LoVo (cell line): ENCODE measurements at places on chromosomes 3 and 15.
A peak's percentile ranks its signal among the peaks of the same experiment; 100 is the strongest.

DNA sequence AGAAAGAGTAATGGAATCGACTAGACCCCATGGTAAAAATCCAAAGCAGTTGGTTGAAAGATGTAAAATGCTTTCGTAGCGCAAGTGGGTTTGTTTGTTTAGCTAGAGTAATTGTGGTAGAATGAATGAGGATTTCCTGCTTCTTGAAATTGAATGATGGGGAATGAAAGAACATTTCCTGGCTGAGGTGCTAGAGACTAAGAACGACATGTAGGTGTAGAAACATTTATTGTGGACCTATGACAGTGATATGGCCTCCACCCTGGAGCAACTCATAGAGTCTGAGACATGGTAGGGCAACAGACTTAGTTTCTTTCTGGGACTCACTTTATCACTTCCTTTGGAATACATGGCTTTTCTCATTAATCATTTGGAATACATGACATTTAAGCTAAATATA is 467.6 kb upstream of the CFAP20DC start:
- DNase-seq, result no peak

GRCh38 chr15:60580073-60580472 is 101.1 kb upstream of the ICE2 start:
- DNase-seq, result no peak

DNA sequence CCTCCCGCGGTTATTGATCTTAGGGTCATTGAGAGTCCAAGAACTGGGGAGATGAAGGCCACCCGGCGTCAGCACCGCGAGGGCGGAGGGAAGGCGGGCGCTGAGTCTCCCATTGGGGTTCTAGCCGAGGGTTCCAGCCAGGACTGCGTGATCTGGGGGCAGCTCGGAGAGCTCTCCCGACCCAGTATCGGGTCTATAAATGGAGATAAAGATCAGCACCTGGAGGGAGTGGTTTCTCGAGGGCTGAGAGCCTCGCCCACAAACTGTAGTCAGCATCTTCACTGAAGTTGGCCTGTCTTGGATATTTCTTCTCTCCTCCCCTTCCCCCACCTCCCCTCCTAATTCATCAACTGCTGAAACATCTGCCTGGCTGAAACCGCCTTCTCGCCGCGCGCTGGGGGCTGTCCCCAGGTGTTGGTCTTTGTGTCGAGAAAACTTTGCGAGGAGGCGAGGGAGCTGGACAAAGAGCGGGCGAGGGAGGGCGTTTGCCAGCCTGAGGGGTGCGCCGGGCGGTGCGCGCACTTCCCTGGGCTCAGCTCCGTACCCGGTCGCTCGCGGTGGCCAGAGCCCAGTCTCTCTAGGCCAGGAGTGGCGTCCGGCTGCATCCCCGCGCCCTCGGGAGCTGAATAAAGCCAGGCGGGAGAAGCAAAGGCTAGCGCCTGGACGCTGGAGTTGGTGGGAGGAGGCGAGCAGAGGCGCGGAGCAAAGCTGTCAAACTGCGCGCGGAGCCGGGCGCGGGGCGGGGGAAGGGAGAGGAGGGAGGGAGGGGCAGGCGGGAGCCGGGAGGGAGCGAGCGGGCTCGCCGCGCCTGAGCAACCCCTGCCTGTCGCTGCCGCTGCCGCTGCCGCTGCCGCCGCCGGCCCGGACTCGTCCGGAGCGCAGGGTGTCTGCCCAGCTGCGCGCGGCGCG is at the start of gene ST8SIA2:
Gene ST8SIA2, plus strand, starts transcription at position 811 of the 909 bp plus-strand sequence. CDS start 184 bp downstream, outside the sequence.
- DNase-seq, result no peak

GRCh38 chr3:70053293-70053692 is 53.8 kb downstream of the SAMMSON start:
- DNase-seq, result no peak

GRCh38 chr3:71723452-71724170 is 1.6 kb downstream of the EIF4E3 start:
- no peak for DNase-seq

DNA sequence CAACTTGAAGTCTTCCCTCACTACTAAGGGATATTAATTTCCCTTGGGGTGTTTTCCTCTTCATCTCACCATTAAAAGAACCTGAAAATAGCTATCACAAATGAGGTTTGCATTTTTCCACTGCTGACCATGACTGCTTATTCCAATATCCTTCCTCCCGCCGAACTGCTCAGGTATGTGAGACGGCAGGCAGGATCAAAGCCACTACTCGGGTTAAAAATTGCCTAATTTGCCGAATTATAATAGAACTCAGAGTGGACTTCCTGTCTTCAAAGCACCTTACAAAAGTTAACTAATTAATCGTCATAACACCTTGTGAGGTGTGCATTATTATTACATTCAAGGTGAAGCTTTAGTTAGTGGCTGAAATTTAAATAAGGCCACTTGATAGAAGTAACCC is 655.2 kb upstream of the ADAMTS9 start:
- no peak for DNase-seq

DNA sequence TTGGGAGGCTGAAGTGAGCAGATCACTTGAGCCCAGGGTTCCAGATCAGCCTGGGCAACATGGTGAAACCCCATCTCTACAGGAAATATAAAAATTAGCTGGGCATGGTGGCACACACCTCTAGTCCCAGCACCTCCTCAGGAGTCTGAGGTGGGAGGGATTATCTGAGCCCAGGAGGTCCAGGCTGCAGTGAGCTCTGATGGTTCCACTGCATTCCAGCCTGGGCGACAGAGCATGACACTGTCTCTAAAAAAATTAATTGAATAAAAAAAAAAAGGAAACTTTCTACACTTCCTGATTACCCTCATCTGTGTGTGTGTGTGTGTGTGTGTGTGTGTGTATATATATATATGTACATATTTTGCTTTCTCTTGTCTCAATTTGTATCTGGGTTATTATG is 31.4 kb downstream of the DIPK2A start:
- DNase-seq, result no peak

DNA sequence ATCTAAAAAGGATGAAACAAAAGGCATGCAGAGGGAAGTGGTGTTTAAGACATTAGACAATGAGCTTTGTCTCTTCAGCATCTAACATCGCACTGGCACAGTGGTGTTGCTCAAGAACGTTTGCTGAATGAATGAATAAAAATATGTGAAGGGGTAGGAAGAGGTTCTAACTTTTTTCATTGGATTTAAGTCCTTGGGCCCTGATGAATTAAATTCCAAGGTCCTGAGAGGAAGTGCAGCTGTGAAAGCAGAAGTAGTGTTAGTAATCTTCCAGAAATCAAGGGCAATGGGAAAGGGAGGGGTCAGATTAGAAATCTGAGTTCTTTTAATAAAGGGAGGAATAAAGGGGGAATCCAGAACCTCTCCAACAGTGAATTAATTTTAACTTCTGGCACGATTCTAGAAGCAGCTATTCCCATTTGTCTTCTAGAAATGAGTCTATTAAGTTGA is 29.6 kb downstream of the TLNRD1 start:
- DNase-seq, result no peak

DNA sequence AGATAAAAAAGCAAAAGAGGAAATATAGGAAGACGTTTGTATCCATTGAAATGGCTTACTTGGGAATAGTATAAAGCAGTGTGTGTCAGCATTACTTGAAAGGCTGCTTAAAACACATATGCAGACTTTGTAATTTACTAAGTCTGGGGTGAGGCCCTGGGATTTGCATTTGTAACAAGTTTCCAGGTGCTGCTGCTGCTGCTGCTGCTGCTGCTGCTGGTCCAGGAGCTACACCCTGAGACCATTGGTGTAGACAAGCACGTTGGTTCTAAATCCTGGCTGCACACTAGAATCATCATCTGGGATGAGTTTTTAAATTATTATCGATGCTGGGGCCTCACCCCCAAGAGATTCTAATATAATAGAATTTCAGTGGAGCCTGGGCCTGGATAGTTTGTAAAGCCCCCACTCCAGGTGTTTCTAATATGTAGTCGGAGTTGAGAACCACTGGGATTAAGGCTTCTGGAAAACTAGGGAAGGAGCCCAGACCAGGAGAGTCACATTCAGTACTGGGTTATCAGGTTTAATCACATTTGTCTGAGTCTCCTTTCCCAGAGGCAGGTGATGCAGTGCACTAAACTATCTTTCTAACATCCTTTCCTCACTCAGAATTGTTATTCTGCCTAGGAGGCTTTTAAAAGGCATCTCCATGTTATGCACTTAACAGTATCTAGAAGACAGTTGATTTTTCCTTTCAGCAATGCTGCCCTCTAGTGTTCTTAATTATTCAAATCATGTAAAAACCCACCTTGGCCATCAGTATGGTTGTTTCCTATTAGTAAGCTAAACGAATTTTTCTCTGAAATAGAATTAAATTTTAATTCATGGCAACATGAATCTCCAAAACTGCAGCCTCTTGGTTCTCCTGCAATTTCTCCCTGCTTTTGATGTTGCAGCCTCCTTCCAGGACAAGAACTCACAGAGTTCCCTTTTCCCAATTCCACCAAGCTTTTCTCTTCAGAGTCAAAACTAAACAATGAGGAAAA is 45.4 kb downstream of the SSR3 start:
- DNase-seq, result peak; percentile 52

- no peak for DNase-seq
Observed at GRCh38 chr3:148792516-148792915, 35.1 kb upstream of the CPB1 start.

DNA sequence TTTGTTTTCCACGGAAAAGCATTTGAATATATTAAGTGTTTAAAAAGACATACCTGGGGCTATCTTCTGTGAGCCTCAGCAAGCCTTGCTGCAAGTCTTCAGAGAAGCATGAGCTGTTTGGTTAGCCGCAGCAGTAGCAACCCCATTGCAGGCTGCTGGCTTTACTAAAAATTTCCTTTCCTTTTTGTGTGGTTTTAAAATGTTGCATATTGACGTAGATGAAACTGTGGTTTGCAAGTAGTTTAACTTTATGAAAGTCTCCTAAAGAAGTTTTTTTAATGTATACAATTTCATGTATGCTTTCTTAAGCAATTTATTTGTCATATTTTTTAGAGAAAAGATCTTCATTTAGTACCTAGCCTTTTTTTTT is at the start of gene GPR171:
Gene GPR171, minus strand, starts transcription at position 166 of the 370 bp plus-strand sequence. CDS start 3,830 bp downstream, outside the sequence.
- DNase-seq, result no peak

- DNase-seq, result no peak
Observed at GRCh38 chr3:79467721-79468120, 300.1 kb downstream of the ROBO1 start.

DNA sequence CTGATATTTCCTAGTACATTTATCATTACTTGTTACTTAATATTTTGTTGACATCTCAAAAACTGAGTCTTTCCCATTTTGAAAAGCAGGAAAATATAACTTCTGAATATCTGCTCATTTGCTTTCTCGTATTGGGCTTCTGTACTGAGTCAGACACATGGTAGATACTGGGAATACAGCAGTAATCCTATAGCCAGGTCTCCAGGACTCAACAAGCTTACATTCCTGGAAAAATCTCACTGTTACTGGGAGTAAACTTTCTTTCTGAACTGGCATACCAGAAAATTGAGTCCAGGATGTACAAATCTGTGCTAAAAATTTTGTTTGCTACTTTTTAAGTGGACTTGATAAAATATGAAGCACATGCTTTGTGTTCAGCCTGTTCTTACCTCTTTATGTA is 240.4 kb downstream of the RBMS3 start:
- no peak for DNase-seq

GRCh38 chr3:145144361-145144760 is 1016.6 kb downstream of the PLOD2 start:
- no peak for DNase-seq

DNA sequence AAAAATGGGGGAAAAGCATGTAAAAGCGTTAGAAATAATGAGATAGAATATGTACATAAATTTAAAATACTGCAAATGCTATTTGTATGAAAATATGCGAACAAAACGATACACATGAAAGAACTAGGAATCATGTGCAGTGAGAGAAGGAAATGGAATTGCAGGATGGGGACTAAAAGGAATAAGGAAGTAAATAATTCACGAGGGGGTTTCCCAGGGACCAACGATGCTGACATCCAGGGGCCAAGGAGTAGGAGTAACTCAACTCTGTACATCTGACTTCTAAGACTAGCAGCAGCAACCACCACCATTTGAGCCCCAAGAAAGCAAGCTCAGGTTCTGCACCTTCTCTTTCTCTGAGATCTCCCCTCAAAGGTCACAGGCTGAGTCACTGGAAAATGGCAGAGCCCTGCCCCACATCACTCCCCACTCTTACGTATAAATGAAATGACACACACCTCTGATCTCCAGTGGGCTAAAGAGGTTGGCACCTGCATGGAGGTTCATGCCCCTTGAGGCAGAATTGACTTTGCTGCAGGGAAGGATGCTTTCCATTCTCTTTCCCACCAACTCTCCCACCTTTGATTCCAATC is 100.0 kb upstream of the DLG1 start:
- DNase-seq, result no peak

- peak; percentile 54 for DNase-seq
Observed at GRCh38 chr3:126913524-126913923, 69.4 kb upstream of the PLXNA1 start.
